Stimulated activated CD4-positive, alpha-beta T cell treated with anti-CD3 and anti-CD28 coated beads, Interleukin-1b, Interleukin-23, amount 100 ng/mL, for 24 hours (primary cell): ENCODE measurements at places on chromosomes 5 and 9.

- DNase-seq: no peak
These were observed 242.6 kb upstream of the PAPPA start for GRCh38 chr9:115910959-115911358.

- no peak for DNase-seq
These were observed 138.4 kb downstream of the DOCK8 start for GRCh38 chr9:353077-353476.

DNA sequence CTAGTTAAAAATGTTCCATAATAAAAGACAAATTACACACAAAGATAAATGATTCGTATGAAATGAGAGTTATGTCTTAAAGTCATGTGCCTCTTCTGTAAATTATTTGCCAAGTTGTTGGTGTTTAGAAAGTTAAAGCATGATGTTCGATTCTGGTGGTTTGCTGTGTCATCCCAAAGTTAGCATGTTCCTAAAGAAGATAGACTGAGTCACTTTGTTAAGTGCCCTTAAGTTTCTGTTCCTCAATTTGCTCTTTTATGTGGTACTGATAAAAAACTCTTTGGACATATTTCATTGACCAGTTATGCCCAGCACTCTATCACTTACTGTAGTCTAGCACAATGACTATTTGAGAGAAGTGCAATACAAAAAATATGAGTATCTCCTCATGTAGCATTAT is 366.9 kb upstream of the ZNF608 start:
- DNase-seq: no peak

GRCh38 chr9:107483666-107484065 is 5.9 kb downstream of the KLF4 start:
- no peak for DNase-seq
